ENCODE measurements at places on chromosomes 1 and 21. TPM values are rescaled to one million over a fixed set of nuclear protein-coding genes. Genes with fewer than 3 reads are reported as not detected.

Gene VWA5B1
- total RNA-seq: not detected

Gene ITLN2
- total RNA-seq: not detected

Gene RCC1
- 14.4 TPM for total RNA-seq

Gene SLAMF9
- not detected for total RNA-seq

- DNase-seq: no peak
Measured at GRCh38 chr1:44672254-44672955, 1.9 kb downstream of the TMEM53 start.

- DNase-seq: no peak
Measured at GRCh38 chr1:206472454-206472853, 2.2 kb downstream of the IKBKE start.

GRCh38 chr1:113415310-113416070 is 25.2 kb downstream of the MAGI3 start:
- DNase-seq: no peak

DNA sequence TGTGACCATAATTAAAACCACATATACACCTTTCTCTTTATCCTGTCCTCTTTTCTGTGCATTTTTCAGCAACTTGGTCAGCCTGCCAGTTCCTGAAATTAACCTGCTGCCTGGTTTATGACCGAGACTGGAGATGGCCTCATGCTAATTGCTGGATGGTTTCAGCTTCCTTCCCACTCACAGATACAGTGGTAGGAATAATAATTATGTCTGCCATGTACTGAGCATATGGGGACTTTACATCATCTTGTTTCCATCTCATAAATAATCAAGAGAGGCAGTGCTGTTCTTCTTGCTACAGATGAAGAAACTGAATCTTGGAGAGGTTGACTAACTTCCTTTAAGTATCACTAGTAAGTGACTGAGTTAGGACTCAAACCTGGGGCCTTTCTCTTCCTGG is 148.2 kb downstream of the NOS1AP start:
- no peak for DNase-seq

- peak; percentile 14 for DNase-seq
Measured at GRCh38 chr1:15736038-15736891, at the start of gene SLC25A34. Gene SLC25A34, plus strand, starts transcription at chr1:15736258. Its CDS starts 228 bp downstream, at chr1:15736486.

DNA sequence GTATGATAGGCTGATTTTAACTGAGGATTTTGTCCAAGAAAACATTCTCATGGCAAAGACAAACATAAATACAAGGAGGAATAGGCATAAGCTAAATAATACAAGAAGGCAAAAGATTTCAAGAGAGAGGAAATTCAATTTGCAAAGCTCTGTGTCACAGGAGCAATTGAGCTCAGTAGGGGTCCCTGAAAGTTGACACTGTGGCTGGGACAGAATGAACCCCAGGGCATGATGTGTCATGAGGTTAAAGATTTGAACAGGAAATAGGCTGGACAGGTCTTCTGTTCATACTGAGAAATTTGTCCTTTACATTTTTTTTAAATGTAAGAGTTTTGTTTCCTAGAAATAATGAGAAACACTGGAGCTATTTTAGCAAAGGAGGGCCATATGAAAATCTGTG is 555.4 kb upstream of the NEGR1 start:
- DNase-seq: no peak

DNA sequence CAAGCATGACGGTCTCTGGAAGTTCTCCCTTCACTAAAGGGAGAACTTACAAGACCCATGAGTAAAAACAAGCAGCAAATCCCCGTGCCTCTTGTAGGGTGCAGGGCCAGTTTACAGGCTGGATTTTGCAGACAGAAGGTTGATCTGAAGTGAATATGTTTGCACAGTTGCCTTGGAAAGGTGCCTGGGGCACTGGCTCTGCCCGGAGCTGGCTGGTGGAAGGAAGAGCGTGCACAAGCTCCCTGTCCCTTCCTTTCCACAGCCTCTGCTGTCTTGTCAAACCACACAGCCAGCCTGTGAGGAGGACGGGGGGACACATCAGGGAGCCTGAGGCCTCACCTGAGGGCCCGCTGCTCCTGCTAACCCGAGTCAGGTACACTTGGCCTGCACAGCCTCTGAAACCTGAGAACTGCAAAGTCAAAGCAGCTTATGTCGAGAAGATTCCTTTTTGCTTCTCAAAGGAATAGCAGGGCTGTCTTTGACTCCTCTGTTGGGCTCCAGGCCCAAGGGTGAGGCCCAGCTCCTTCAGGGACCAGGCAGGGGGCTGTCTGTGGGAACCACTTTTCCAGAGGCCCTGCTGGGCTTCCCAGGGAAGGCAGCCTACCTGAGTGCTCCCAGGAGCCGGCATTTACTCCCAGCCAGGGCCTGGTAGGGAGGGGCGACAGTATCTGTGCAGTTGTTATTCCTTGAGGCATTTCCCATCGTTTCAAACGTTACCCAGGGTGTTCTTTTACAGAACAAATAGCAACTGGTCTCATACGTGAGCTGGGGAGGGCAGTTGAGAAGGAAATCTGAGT is 251.5 kb downstream of the SIPA1L2 start:
- DNase-seq: no peak

GRCh38 chr1:94272388-94272787 is 35.0 kb upstream of the ARHGAP29 start:
- no peak for DNase-seq

- DNase-seq: no peak
Measured at GRCh38 chr1:116075990-116076389, 35.2 kb upstream of the MAB21L3 start.

GRCh38 chr1:41102653-41103052 is 81.1 kb upstream of the SLFNL1 start:
- no peak for DNase-seq
